ENCODE measurements at places on chromosomes 16 and 17.

DNA sequence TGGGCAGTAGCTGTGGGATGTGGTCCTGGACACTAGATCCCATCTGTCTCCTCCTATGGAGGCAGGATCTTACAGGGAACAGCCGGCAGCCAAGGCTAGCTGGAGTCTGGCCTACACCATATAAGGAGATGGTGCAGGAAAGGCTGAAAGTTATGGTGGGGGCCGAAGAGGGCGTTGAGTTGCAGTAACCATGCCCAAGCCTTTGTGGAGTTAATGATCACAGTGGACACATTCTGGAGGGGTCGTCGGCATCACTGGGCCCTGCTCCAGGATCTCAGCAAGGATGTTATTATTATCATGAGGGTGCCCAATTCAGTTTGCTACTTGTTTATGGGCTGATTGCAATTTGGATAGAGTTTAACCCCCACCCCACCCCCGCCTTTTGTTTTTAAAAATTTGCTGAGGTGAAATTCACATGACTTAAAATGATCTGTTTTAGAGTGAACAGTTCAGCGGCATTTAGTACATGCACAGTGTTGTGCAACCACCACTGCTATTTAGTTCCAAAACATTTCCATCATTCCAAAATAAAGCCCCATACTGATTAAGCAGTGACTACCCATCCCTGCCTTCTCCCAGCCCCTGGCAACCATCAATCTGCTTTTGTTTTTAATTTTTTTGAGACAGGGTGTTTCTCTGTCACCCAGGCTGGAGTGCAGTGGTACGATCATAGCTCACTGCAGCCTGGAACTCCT is 184.3 kb upstream of the CACNG3 start:
- no peak for DNase-seq

DNA sequence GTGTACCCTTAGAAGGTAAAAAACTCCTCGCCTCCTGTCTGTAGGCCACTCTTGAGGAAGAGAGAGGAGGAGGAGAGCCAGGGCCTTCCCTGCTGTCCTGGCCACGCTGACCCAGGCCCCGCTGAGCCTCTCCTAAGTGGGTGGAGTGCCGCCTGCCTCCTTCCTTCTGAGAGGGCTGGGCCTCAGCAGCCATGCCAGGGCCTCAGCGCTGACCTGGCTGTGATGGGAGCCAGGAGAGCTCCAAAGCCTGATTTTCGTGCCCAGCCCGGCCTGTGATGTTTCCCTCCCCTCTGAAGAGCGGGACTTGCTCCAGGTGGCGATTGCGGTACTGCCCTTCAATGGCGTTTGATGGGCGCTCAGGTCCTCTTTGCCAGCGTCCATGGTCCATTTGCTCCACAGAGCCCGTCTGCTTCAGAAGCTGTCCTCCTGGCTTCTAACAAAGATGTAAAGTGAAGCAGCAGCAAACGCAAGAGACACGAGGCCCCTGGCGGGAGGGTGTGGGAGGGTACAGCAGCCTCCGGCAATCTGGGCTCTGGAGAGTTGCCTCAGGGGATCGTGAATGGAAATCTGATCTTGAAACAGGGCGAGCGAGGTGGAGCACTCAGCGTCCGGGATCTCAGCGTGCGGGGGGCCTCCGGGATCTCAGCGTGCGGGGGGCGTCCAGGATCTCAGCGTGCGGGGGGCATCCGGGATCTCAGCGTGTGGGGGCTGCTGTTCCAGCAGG is 93.5 kb downstream of the NPIPB11 start:
- no peak for DNase-seq

GRCh38 chr16:67147437-67148140 is 3.2 kb downstream of the B3GNT9 start:
- DNase-seq, result no peak

- DNase-seq, result no peak
Measured at GRCh38 chr17:1939981-1940809, 84.9 kb downstream of the RTN4RL1 start.

- no peak for DNase-seq
Measured at GRCh38 chr16:88962478-88963152, 14.4 kb downstream of the CBFA2T3 start.

- no peak for DNase-seq
Measured at GRCh38 chr17:73824321-73824720, 180.1 kb upstream of the SDK2 start.

GRCh38 chr17:15000661-15001060 is 264.5 kb downstream of the PMP22 start:
- DNase-seq, result no peak

DNA sequence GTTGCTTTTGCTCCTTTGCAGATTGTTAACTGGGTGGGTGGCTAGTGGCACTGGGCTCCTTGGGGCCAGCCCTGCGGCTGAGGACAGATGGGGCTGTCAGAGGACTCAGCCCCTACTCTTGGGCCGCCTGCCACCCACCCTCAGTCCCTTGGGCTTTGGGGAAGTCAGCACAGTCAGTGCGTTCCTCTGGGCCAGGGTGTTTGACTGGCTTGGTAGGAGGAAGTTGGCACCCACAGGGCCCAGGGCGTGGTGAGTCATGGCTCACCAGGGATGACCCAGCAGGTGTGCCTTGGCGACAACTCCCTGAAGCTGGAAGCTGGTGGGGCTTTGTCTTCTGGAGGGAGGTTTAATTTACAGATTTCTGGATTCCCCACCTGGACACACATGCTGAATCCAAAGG is 32.4 kb downstream of the HAPSTR1 start:
- DNase-seq, result no peak

GRCh38 chr16:28513484-28514181 is 7.0 kb upstream of the IL27 start:
- no peak for DNase-seq

DNA sequence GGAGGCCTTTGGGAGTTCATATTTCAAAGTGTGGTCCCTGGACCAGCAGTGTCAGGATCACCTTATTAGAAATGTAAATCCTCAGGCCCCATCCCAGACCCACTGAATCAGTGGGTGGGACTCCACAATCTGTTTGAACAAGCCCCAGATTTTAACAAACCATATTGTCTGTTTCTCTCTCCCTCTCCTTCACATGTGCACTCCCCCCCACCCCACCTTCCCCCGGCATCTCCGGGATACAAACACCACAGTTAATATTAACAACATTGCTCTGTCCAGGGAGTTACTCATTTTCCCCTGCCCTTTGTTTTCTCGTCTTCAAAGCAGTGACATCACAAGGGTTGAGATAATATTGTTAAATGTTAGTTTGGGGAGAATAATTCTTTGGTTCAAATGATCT is 127.3 kb downstream of the KATNIP start:
- no peak for DNase-seq

- no peak for DNase-seq
Measured at GRCh38 chr17:14294876-14295275, 6.0 kb upstream of the HS3ST3B1 start.

DNA sequence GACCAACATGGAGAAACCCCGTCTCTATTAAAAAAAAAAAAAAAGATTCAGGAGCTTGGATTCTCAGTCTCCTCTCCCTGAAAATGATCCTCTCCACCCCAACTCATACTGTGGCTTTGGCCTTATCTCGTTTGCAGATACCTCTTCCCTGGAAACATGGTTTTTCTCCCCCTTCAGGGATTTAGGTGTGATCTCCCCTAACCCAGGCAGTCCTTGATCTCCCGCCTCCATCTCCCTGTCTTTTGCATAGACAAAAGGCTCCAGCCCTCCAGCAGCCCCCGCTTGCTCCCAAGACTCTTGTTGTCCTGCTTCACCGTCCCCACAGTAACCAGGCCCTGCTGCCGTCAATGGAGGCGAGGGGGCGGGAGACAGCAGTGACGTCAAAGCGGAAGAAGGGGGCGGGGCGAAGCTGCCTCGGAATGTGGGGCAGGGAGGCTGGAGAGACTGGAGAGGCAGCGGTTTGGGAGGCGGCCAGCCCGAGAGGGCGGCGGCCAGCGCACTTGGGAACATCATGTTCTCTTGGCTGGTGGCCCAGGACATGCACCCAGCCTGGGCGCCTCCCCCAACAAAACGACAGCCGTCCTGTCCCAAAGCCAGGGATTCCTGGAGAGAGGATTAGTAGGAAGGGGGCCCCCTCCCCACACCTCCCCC is 1.9 kb upstream of the PER1 start:
- peak; percentile 88 for DNase-seq

DNA sequence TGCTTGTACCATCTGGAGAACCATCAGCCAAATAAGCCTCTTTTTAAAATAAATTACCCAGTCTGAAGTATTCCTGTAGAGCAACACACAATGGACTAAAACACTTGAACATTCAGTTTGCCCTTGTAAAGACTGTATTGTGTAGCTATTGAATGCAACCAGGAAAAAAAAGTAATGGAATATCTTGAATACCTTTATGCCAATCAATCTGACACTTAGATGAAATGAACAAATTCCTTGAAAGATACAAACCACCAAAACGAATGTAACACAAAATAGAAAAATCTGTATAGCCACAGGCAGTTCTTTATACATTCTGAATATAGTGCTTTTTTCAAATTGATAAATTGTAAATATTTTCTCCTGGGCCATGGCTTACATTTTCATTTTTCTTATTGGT is 63.3 kb upstream of the KCNJ16 start:
- DNase-seq, result no peak

Measured in stimulated activated CD8-positive, alpha-beta memory T cell treated with anti-CD3 and anti-CD28 coated beads, Interleukin-15, amount 100 ng/mL, for 1 hour (primary cell).